Activated CD4-positive, CD25-positive, alpha-beta regulatory T cell treated with anti-CD3 and anti-CD28 coated beads, Interleukin-2, amount 50 U/mL, for 16 hours (primary cell): ENCODE measurements at places on chromosomes 6 and 20.

- no peak for DNase-seq
These were observed 22.8 kb upstream of the RAB22A start for GRCh38 chr20:58286729-58287128.

- DNase-seq, result no peak
These were observed 2.4 kb downstream of the NUS1 start for GRCh38 chr6:117677553-117678141.

GRCh38 chr6:123808556-123808955 lies 4.9 kb downstream of the NKAIN2 start:
- no peak for DNase-seq

GRCh38 chr20:9407805-9408421 lies 106.5 kb upstream of the LAMP5 start:
- DNase-seq, result no peak

DNA sequence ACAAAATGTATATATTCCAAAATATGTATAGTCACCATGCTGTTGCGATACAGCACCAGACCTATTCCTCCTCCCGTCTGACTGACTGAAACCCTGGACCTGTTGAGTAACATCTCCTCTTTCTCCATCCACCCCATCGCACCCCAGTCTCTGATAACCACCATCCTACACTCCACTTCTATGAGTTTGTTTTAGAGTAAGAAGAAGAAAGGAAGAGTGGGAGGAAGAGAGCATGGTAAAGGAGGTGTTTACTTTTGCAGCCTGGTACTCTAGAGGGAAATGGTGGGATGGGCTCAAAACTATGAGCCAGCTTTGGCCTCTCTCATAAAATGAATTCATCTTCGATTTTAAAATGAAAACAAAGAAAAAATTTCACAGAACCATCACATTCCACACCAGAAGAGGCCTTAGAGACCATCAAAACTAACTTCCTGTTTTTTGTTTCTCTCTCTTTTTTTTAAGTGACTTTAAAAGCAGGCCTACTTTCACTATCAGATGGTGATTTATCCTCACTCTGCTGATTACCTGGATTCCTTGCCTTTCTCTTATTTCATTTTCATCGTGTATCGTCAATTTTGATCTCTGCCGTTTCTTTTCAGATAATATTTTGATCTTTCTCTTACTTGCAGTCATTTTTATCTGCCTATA lies 16.8 kb upstream of the FUCA2 start:
- DNase-seq, result no peak
